ENCODE measurements at places on chromosomes 5 and 9.

DNA sequence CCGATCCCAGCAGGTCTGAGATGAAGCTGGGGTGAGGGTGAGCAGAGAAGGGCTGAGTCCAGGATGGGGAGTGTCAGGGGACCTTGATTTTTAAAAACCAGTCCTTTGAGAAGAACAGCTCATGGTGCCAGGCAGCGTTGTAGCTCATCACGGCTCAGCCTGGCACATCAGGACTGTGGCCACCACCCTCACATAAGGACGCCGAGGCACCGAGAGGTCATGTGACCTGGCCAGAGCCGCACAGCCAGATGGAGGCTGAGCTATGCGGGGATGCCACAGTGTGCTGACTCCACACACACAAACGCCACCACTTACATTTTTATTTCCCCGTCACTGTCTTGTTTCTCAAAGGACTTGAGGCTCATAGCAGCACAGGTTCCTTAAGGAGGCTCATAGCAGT lies 32.9 kb upstream of the CEP72 start:
- no peak for DNase-seq

GRCh38 chr5:142253938-142254337 lies 70.9 kb downstream of the SPRY4 start:
- no peak for DNase-seq

DNA sequence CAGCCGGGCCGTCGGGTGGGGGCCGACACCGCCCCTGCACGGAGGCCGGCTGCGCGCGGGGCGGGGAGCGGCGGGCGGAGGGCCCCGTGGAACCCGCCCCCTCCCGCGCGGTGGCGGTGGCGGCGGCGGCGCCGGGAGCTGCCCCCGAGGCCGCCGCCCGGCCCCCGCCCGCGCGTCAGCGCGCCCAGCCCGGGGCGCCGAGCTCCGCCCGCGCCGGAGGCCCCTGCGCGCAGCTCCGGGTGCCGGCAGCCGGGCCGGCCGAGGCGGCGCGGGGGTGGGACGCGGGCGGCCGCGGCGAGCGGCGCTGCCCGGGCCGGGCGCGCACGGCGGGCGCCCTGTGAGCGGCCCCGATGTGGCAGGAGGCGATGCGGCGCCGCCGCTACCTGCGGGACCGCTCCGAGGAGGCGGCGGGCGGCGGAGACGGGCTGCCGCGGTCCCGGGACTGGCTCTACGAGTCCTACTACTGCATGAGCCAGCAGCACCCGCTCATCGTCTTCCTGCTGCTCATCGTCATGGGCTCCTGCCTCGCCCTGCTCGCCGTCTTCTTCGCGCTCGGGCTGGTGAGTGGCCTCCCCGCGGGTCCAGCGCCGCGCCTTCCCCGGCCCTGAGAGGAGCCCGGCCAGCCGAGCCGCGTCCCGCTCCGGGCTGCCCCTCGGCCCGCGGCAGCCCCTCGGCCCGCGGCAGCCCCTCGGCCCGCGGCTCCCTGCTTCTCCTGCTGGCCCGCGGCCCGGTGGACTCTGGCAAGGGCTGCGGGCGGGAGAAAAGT lies at the start of gene ADCY2:
Gene ADCY2, plus strand, starts transcription at position 192 of the 766 bp plus-strand sequence. Its CDS starts 159 bp downstream, at position 351.
- no peak for DNase-seq

GRCh38 chr5:96080557-96080956 lies 118.9 kb upstream of the ELL2 start:
- DNase-seq: no peak

DNA sequence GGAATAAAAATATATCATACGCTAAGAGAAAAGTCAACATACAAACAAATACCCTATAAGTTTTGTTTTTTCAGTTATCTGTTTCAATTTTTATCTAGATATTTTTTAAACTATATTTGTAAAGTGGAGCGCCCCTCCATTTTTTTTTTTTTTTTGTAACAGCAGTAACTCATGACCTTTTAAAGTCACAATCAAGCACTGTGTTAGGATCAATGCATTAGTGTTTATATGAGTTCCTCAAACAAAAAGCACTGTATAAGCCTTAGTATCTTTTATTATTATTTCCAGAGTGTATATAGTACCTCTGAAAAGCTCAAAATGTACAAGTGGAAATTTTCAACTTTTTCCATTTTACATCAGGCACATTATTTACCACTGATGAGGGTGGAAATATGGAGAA lies 20.6 kb downstream of the PFDN1 start:
- DNase-seq: no peak

DNA sequence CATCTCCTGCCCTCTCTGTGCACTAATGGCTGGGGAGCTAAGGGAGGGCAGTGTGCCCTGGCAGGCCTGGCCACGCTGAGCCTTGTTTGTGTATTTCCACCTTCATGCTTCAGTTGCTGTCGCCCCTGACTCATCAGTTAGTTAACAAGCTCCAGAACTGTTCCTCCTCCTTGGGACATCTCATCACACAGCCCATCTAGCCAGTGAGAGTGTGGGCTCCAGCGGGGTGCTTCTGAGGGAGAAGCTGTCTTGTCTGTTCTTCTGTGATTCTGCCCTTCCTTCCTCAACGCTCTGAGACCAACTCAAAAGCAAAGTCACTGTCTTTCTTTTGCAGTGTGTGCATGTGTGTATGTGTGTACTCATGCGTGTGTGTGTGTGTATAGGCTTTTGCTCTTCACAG lies 58.3 kb upstream of the CPEB4 start:
- no peak for DNase-seq

GRCh38 chr9:126623314-126623666 lies 9.6 kb downstream of the LMX1B start:
- no peak for DNase-seq

- no peak for DNase-seq
These were observed 13.4 kb upstream of the SNX24 start for GRCh38 chr5:122831984-122832383.

DNA sequence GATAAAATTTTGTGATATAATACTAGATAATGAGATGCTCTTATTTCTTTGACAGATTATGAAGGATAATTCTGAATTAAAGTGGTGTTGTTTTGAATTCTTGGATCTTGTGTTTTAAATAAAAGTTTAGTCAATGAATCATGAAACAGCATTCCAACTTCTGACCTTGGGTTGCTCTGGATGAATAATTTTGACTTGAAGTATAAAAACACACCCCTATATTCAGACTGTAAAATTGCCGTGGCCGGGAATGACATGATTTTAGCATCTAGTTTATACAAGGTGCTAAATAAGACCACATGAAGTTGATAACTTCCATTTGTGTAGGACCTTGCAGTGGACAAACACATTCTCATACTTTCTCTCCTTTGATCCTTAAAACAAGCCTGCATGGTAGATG lies 67.2 kb upstream of the DAP start:
- DNase-seq: no peak

GRCh38 chr9:38318759-38319495 lies 73.6 kb upstream of the ALDH1B1 start:
- no peak for DNase-seq

DNA sequence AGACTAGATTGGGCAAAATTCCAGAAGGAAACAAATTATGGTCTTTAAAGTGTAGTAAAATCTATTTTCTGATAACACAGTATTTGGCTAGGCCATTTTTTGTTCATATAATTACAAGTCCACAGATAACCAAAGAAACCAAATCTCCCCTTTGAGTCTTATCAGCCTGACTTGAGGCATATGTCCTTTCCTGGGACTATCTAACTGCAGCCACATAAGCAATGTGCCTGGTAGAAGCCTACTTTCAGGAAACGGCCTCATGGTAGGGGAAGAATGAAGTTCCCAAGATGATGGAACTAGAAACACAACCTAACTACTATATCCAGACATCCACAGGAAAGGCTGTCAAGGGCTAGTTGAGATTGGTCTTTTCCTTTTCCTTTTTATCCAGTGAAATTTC lies 130.0 kb downstream of the PIK3R1 start:
- no peak for DNase-seq

- no peak for DNase-seq
These were observed 6.6 kb upstream of the NFIB start for GRCh38 chr9:14320271-14321181.

DNA sequence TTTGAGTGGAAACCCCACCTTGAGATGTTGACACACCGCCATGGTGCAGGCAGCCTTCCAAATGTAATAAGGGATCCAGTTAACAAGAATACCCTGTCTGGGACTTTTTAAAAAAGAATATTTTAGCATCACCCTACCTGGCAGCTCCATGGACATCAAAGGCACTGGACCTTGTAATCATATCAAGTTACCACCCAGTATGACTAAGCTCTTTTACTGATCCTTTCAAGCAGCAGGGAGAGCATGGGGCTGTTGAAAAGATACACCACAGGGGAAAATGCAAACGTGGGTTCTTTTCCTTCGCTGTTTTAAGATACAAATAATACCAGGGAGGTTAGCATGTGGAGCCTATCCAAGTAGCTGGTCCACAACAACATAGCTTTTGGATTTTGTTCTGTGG lies 211.2 kb downstream of the SAXO1 start:
- no peak for DNase-seq

- no peak for DNase-seq
These were observed 125.6 kb downstream of the LPAR1 start for GRCh38 chr9:110912419-110913291.

DNA sequence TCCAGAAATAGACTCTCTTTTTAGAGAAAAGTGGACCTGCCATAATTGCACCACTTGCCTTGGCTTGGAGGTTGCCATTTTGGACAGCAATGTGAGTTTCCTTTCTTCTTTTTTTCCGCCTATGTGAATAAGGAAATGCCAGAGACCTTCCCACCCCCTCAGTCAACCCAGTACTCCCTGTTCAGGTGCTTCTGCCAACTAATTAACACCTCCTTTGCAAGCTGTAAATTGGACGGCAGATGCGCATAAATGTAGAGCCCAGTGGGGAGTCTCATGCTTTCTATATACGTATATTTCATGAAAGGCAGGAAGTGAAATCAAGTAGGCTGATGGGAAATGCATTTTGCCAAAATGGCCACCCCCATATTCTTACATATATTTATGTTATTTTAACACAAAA lies 269.8 kb upstream of the RFX3 start:
- DNase-seq: no peak

GRCh38 chr5:137375741-137376526 lies 123.2 kb downstream of the SPOCK1 start:
- DNase-seq: no peak

GRCh38 chr5:53944981-53945380 lies 365.4 kb downstream of the ARL15 start:
- no peak for DNase-seq

- DNase-seq: no peak
These were observed 75.5 kb upstream of the PRRC1 start for GRCh38 chr5:127441799-127442484.

All from central memory CD8-positive, alpha-beta T cell (primary cell).